ENCODE measurements at places on chromosomes 12 and 14. TPM values are rescaled to one million over a fixed set of nuclear protein-coding genes. Genes with fewer than 3 reads are reported as not detected.
A peak's percentile ranks its signal among the peaks of the same experiment; 100 is the strongest.

Gene IL31
- total RNA-seq: 2.1 TPM

Gene SELPLG
- 36.9 TPM for total RNA-seq

Gene STAB2
- not detected for total RNA-seq

Gene RNASE2
- not detected for total RNA-seq

Gene POP5
- total RNA-seq: 52.6 TPM

Gene CSRP2
- total RNA-seq: 2.0 TPM

Gene DGKA
- 385 TPM for total RNA-seq

DNA sequence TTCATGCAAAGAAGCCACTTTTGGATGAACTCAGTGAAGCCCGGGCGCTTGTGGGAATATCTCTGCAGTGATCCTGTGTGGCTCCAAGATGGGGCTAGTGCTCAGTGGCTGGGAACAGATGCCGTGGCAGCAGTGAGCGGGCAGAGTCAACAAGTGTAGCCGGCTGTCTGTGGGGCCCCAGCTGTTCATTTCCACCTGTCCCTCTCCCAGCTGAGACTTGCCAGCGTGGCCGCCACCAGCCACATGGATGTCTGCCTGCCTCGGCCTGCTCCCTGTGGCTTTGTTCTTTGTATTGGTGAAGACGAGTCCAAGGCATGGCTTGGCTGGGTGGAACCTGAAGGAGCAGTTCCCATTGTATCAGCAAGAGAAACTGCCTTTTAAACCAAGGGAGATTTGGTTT is 77.3 kb downstream of the NOS1 start:
- DNase-seq: no peak
- H3K4me3 ChIP-seq: no peak overlapping the region
- H3K27me3 ChIP-seq: peaks cover 3% of the 10 kb centered on the region
- no peaks in the 10 kb centered on the region for H3K4me1 ChIP-seq

DNA sequence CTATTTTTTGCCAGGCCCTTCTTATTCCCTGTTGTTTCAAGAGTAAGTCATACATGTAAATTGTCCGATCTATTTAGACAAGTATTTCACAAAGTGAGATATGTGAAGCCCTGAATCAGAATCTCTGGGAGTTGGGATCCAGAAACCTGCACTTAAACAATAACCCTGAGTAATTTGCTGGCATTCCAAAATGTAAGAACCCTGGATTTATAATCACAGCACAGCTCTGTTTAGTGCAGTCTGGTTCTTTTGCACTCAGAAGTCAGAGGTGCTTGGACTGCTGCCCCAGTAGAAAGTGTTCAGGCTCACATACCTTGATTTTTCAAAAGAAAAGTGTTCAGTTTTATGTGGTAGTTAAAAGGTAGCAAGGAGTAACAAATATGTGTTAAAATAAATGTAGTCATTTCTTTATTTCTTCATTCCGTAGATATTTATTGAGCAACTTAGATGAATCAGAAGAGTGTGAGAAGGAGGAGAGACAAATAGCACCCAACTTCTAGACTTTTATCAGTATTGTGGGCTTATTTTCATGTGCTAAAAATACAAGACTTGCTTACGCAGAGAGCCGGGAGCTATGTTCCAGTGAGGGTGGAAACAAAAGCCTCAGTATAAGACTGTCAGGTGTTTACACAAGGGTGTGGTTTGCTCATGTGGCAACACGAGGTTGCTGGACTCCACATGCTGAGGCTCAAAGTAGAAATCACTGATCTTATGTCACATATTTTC is 70.1 kb downstream of the SYNE2 start:
- H3K4me1 ChIP-seq: peaks cover 6% of the 10 kb centered on the region
- H3K27ac ChIP-seq: no peak overlapping the region
- DNase-seq: no peak
- no peaks in the 10 kb centered on the region for H3K27me3 ChIP-seq
- H3K4me3 ChIP-seq: no peak overlapping the region

DNA sequence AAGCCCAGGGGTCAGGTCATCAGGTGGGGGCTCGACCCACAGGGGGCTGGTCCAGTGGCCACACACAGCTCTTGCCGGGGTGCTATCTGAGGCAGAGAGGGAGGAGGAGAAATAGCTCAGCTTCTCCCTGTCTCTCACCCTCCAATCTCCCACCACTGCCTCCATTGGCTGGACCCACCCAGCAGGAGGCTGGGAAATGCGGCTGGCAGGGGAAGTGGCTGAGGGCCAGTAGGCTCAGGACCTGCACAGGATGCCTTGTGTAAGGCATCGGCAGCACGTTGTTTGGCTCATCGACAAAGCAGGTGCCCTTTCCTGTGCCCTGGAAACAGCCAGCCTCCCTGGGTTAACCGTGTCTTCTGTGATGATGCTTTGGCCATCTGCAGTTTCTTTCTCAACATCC is 58.8 kb upstream of the SLC24A4 start:
- H3K4me3 ChIP-seq: no peak overlapping the region
- no peaks in the 10 kb centered on the region for H3K36me3 ChIP-seq
- no peak for DNase-seq
- no peaks in the 10 kb centered on the region for H3K4me1 ChIP-seq
- peaks cover 2% of the 10 kb centered on the region for H3K27me3 ChIP-seq

DNA sequence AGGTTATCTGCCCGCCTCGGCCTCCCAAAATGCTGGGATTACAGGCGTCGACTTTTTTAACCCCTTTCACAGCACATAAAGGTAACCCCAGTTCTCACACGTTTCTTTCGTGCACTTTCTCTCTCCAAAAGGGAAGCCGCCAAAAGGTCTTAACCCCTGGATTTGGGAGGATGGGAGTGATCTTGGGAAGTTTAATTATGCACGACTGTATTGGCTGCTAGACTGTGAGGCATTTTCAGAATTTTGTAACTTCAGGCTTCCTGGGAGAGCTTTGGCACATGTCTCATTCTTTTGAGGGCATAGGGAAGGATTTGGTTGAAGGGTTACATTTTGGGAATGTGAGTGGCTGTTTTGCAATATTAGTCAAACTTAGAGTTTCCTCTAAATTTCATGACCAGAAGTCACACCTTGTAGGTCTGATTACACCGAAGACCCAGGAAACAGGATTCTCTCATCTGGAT is 1.4 kb upstream of the SMARCC2 start:
- peak overlapping the region; percentile 82 for H3K4me3 ChIP-seq
- no peak for DNase-seq
- peaks cover 37% of the 10 kb centered on the region for H3K4me1 ChIP-seq
- H3K36me3 ChIP-seq: peaks cover 24% of the 10 kb centered on the region

GRCh38 chr14:33229269-33229929 is 290.7 kb downstream of the NPAS3 start:
- no peaks in the 10 kb centered on the region for H3K36me3 ChIP-seq
- DNase-seq: no peak
- H3K4me1 ChIP-seq: no peaks in the 10 kb centered on the region
- H3K4me3 ChIP-seq: no peak overlapping the region
- no peak overlapping the region for H3K27ac ChIP-seq

DNA sequence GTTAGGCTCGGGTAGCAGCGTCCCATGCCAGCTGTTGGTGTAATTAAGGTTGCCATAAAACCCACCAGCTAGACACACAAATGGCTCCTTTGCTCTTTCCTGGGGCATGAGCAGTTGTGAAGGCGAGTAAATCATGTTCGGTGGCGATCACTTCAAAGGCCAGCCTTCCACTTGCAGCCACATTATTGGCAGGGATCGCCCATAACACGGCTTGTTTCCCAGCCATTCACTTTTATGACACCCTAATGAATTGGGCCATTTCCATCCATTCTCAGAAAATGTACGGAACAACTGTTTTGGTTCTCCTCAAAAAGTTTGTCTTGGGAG is 63.4 kb downstream of the BEGAIN start:
- no peaks in the 10 kb centered on the region for H3K4me1 ChIP-seq
- H3K36me3 ChIP-seq: no peaks in the 10 kb centered on the region
- DNase-seq: no peak
- H3K27me3 ChIP-seq: no peaks in the 10 kb centered on the region
- no peak overlapping the region for H3K27ac ChIP-seq

DNA sequence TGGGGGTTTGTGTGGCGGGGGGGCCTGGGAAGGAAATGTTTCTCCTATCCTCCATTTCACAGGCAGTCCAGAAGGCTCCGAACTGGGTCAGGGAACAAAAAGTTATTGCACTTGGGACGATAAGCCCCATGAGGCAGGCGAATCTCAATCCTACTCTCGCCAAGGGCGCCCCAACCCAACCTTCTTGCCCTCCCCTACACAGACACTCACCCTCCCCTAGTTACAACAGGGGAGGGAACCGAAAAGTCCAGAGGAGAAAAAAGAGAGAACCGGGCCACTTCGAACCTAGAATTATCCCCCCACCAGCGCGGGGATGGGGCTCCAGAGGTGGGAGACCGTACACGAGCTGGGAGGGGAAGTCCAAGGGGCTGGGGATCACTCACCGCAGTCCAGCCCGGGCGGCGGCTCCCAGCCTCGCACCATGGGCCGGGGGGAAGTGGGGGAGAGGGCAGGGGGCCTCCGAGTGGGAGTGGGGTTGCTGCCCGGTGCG is 357 bp downstream of the HOMEZ start:
- peaks cover 10% of the 10 kb centered on the region for H3K36me3 ChIP-seq
- H3K4me1 ChIP-seq: peaks cover 18% of the 10 kb centered on the region
- no peaks in the 10 kb centered on the region for H3K27me3 ChIP-seq
- H3K27ac ChIP-seq: peak overlapping the region; percentile 90
- DNase-seq: no peak
- peak overlapping the region; percentile 99 for H3K4me3 ChIP-seq

- no peak for DNase-seq
- no peaks in the 10 kb centered on the region for H3K27me3 ChIP-seq
- H3K36me3 ChIP-seq: peaks cover 40% of the 10 kb centered on the region
- H3K27ac ChIP-seq: no peak overlapping the region
- H3K4me3 ChIP-seq: no peak overlapping the region
- peaks cover 27% of the 10 kb centered on the region for H3K4me1 ChIP-seq
These were observed 3.7 kb downstream of the ANGEL1 start for GRCh38 chr14:76808990-76809389.

DNA sequence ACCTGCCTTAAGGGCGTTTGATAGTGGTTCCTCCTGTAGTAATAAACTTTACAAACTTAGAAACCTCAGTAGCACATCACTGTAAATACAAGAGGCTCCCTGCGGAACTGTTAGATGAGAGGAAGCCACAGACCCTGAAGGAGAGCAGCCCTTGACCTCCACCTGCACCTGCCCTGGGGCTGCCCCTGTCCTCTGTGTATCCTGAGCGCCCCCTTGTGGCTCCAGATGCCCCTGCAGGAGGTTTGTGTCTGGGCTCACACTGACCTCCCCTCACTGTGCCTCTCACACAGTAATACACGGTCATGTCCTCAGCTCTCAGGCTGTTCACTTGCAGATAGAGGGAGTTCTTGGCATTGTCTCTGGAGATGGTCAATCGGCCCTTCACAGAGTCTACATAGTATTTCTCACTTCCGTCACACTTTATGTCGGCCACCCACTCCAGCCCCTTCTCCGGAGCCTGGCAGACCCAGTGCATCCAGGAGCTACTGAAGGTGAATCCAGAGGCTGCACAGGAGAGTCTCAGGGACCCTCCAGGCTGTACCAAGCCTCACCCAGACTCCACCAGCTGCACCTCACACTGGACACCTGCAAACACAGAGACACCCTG is 1059.8 kb downstream of the TMEM121 start:
- H3K27me3 ChIP-seq: peaks cover 7% of the 10 kb centered on the region
- H3K36me3 ChIP-seq: no peaks in the 10 kb centered on the region
- H3K4me3 ChIP-seq: no peak overlapping the region

DNA sequence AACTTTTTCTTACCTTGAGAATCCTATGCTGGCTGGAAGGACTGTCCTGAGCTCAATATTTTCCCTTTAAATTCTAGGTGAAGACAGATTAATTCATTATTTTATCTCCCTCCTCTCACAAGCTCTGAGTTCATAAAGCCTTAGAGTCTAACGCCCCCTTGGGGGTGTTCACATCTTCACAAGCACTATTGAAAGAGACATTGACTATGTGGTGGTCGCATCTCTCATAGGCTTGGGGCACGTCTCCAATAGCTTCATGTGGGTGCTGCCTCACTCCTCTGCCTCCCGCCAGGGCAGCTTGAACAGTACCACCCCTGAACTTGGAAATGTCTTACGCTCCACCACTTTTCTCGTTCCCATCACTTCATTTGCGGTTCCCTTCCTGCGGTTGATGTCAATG is 106.2 kb downstream of the UNC79 start:
- H3K27me3 ChIP-seq: peaks cover 12% of the 10 kb centered on the region
- H3K4me1 ChIP-seq: no peaks in the 10 kb centered on the region
- no peaks in the 10 kb centered on the region for H3K36me3 ChIP-seq
- H3K27ac ChIP-seq: no peak overlapping the region
- H3K4me3 ChIP-seq: no peak overlapping the region
- DNase-seq: no peak

Measured in activated CD4-positive, alpha-beta T cell treated with anti-CD3 and anti-CD28 coated beads for 36 hours (primary cell).